ENCODE measurements at places on chromosomes 4 and X.

DNA sequence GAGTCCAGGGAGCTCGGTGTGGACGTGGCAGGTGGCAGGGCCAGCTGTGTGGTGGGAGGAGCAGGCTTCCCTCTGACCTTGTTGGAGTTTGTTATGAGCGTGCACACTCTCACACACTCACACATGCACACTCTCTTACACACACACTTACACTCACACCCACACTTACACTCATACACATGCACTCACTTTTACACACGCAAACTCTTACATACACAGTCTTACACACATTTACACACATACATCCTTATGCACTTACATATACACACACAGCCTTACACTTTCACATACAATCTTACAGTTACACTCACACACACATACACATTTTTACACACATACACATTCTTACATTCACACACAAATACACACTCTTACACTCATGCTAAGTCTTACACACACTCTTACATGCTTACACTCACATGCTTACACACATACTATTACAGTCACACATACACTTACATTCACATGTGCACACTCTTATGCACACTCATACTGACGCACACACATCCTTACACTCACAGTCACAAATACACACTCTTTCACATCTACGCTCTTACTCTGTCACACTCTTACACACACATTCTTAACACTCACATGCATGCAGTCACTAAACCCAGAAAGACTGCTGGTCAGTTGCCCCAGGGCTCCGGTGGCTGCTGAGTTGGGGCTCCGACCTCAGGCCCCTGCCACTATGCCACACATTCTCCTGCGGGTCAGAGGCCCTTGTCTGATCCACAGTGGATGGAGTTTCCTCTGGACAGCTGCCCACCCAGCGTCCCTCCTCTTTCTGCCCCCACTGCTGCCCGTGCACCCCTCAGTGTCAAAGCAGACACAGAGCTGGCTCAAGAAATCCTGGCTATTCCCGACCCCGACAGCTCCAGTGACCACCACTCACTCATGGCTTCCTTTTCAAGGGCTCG is 95.8 kb downstream of the ADRA2C start:
- no peak for DNase-seq

- DNase-seq = no peak
These were observed 259.0 kb upstream of the TRPC5 start for GRCh38 chrX:112341598-112341997.

DNA sequence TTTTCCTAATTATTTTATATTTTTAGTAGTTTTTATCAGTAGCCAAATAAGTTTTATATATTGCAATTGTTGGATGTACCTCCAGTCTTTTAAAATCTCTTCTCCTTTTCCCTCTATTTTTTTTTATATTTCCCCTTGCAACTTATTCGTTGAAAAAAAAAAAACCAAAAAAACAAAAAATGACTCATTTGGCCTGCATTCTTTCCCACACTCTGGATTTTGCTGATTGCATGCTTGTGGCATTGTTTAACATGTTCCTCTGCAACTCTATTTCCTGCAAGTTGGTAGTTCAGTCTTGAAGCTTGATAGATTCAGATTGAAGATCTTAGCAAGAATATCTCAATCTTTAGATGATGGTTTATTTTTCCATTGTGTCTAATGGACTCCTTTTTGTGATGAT is 260.6 kb upstream of the BOD1L1 start:
- no peak for DNase-seq

GRCh38 chr4:1629699-1630083 is 54.4 kb downstream of the FAM53A start:
- DNase-seq = no peak

DNA sequence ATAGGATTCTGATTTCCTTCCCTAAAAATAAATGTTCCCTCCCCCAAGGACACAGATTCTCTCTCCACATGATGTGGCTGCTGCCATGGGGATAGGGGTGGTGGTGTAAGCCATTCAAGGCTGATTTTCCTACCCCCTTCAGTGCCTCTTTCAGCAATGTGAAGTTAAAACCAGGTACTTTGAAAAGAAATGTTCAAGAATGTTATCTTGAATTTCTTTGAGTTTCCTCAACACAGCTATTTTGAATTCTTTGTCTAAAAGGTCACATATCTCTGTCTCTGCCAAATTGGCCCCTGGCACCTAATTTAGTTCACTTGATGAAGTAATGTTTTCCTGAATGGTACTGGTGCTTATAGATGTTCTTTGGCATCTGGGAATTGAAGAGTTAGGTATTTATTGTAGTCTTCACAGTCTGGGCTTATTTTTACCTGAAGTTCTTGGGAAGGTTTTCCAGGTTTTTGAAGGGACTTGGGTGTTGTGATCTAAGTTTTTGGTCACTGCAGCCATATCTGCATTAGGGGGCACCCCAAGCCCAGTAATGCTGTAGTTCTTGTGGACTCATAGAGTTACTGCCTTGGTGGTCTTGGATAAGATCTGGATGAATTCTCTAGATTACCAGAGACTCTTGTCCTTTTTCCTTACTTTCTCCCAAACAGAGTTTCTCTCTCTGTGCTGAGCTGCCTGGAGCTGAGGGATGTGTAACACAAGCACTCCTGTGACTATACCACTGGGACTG is 7.6 kb upstream of the DIPK2B start:
- DNase-seq = no peak

- DNase-seq = no peak
These were observed 24.3 kb downstream of the ZBTB33 start for GRCh38 chrX:120274958-120275357.

DNA sequence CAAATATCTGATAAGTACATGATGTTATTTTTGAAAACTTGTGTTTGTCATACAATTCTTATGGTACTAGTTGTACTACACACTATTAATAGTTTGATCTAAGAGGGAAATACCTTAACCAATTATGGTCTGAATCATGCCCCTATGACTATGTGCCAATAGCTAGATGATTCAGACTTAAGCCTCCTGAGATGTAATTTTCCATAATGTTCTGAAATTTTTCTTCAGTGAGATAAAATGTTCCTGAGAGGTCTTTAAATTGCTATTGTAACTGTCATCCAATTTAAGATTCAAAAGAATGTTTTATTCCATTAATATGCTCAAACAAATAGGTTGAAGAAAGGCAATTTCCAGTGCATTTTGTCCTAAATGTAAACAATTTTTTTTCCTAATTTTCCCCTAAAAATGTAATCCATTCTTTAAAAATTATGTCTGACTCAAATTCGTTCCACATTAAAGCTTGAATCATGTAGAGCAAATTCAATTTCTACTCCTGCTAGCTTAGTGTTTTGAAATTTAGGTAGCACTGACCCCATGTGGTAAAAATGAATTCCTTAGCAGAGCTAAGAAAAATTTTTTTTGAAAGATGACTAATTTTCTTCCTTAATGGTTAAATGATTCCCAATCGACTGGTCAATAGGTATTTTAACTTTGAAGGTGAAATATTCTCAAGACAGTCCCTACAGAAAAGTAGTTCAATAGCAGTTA is 49.1 kb downstream of the APOOL start:
- no peak for DNase-seq

DNA sequence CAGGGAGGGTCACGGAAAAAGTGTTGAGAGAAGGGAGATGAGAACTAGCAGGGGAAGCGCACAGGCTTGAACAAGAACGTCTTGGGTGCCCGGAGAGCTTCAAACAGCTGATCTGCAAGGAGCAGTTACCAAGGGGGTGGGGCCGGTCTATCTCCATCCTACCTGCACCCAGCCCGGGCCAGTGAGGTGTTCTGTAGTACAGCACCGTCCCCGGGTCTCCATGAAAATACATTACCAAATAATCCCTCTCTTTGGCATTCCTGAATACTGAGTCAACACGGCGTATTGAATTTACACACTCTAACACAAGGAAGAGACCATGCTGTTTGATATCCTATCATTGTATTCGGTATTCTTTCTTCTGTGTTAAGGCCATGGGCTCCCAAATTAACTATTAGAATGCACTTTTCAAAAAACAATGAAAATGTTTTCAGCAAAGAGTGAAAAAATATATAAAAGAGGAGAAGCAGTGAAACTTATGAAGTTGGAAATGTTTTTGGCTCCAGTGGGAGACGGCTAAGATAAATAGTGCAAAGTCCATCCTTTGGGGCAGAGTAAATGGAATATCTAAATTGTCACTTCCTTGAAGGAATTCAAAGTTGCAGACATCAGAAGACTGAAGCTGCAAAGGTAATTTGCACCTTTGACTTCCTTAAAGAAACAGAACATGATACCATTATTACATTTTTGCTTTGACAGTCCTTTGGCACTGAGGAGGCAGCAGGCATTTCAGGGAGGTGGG is 90.3 kb downstream of the DHRSX start:
- DNase-seq = no peak
